ENCODE measurements at places on chromosomes 7 and 10.

- no peak for DNase-seq
Observed at GRCh38 chr7:133344275-133344674, 91.4 kb downstream of the EXOC4 start.

GRCh38 chr7:148037044-148037443 lies 553.5 kb upstream of the C7orf33 start:
- no peak for DNase-seq

DNA sequence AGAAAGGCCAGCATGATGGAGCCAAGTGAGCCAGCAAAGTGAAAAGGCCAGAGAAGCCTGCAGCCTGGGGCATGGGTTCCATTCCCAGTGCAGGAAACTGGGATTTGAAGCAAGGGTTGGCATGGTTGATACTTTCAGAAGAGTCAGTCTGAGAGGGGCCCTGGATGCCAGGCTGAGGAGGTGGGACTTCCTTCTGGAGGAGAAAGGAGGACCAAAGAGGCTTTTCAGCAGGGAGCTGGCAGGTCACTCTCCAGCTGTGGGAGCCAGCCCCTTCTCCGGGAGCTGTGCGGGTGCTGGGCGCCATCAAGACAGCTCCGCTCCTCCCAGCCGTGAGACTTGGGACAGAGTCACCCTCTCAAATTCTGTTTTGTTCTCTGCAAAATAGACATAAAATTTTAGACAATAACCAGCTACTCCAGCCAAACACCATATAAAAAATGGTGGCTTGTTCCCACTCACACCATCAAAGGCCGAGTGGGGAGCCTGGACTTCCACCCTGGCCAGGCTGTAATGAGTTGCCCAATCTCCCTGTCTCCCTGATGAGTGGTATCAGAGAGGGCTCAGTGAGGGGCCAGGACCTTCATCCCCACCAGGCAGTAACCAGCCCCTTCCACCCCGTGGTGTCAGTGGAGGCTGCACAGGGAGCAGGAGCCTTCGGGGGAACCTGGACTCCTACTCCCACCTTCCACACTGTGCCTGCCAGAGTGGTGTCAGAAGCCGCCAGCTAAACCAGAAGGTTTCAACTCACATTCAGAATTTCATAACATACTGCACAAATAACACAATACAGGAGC lies 133.6 kb upstream of the RET start:
- no peak for DNase-seq

GRCh38 chr10:87659571-87660483 lies at the start of gene PAPSS2:
TSS of gene PAPSS2 (plus strand) at chr10:87659878. CDS start at chr10:87659982, 104 bp downstream.
- peak; percentile 32 for DNase-seq

- DNase-seq, result no peak
Observed at GRCh38 chr7:94183289-94183749, 179.2 kb upstream of the BET1 start.

GRCh38 chr10:125064681-125065492 lies 95.5 kb downstream of the CTBP2 start:
- no peak for DNase-seq

DNA sequence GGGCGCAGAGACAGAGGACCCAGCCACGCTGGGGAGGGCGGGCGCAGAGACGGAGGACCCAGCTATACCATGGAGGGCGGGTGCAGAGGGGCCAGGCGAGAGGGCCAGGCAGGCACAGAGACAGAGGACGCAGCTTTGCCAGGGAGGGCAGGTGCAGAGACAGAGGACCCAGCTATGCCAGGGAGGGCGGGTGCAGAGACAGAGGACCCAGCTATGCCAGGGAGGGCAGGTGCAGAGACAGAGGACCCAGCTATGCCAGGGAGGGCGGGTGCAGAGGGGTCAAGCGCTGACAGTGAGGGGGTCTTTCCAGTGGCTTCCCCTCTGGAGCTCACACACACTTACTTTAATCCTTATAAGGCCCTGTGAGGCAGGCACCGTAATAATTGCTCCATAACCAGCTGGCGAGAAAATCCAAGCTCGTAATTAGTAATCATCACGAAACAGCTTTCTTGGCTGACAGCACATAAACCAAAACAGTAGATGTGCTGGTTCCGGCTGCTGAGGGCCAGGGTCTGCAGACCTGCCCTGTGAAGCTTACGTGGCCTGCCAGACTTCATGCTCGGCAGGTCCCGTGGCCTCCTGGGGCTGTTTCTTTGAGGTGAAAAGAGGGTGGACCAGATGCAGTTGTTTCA lies 137.2 kb downstream of the VIPR2 start:
- no peak for DNase-seq

- no peak for DNase-seq
Observed at GRCh38 chr10:6925146-6925545, 345.1 kb upstream of the PRKCQ start.

GRCh38 chr7:101125989-101126650 lies 784 bp upstream of the SERPINE1 start:
- no peak for DNase-seq

DNA sequence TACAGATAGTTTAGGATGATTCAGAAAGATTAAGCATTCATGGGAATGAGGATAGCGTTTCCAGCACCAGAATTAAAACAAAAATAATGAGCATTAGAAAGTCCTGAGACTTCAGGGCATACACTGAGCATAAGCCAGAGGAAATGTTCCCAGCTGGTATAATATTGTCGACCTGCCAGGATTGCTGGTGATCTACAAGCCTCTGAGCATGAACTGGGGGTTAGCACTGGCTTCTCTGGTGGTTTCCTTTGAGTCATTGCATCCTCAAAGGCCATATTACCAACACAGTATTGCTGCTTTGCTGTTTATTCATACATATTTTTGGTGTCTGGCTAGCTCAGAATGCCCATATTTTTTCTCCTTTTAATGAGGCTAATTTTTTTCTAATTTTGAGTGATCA lies 10.7 kb upstream of the ATRNL1 start:
- DNase-seq, result no peak

- no peak for DNase-seq
Observed at GRCh38 chr10:38157270-38157685, 63.1 kb downstream of the ZNF37A start.

DNA sequence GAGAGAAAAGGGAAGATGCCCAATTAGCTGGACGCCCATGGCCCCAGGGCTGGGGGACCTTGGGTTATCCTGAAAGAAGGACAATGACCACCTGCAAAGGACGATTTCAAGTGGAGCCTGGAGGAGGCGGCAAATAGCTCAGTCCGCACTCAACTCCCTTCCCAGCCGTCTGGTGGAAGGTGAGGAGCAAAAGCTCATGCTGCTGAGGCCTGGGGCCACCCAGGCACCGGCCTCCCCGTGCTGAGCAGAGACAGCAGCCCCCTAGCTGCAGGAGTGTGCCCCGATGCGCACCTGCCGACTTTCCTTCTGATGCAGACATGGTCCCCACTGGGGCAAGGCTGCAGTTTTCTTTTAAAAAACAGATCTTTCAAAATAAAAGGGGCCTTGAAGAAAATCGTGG lies 7.9 kb downstream of the FAM20C start:
- DNase-seq, result no peak
